ENCODE measurements at places on chromosomes 12 and 14.

DNA sequence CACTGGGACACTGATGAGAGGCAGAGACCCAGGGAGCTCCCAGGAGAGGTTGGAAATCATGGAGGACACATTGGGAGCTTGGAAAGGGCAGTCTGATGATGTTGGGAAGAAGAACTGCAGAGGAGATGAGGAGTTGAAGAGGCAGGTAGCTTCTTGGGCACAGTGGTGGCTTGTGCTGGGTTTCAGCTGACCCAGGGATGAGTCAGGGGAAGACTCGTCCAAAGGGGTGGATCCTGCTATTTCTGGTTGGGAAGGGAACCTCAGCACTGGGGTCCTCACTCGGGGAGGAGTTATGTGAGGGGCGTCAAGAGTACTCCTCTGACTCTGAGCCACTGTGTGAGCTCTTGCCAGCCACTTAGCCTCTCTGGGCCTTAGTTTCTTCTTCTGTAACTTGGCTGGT lies 11.5 kb downstream of the ADCY4 start:
- no peak for DNase-seq

DNA sequence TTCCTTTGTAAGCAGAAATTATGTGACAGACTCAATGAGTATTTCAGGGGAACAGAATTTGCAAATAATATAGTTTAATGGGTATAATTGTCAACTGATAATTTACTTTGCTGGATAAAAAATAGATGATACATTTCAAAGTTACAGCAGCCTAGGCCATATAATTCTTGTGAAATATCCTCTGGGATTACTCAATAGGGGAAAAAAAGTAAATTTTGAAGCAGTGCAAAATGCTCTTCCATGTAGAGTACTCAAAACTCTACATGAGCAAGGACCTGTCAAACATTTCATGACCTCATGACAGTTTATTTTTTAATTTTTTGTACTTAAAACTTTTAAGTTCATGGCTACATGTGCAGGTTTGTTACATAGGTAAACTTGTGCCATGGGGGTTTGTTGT lies 163.3 kb downstream of the DACT1 start:
- DNase-seq = no peak

GRCh38 chr14:50312734-50313054 lies 570 bp downstream of the DMAC2L start:
- DNase-seq = peak; percentile 46

- no peak for DNase-seq
Measured at GRCh38 chr12:129788506-129789084, 115.2 kb downstream of the TMEM132D start.

DNA sequence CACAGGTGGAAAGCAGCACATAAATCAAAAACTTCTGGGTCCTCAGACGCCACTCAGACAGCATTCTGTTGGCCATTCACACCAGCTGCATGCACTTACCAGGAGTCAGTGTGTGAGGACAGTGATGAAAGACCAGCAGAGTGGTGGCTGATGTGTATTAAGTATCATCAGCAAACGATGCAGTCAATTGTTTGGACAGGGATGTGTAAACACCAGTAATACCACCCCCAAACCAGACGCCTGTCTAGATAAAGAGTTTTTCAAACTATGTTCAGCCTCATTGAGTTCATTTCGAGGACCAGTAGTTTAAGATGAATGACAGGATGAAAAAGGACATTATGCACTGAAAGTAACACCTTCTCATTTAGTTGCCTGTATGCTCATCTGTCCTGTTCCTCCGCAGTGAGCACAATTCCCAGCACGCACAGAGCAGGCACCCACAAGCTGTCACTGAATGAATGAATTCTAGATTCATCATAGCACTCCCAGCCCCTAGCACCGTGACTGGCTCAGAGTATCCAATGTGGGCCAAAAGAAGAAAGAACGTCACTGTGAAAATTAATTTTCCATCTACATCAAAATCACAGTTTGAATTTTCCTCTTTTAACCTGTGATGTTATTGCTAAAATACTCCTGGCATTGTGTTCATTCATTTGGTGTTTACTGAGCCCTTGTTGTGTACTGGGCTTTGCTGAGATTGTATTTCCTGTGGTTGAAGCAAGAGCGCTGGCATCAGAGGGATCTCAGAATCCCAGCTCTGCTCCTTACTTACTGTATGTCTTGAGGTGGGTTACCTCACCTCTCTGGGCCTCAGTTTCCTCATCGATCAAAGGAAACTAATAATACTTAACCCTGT lies 124.8 kb upstream of the NOS1 start:
- DNase-seq = no peak

- no peak for DNase-seq
Measured at GRCh38 chr14:87349921-87350320, 643.1 kb downstream of the GALC start.

GRCh38 chr14:68633131-68633991 lies 159.5 kb downstream of the ZFP36L1 start:
- no peak for DNase-seq

DNA sequence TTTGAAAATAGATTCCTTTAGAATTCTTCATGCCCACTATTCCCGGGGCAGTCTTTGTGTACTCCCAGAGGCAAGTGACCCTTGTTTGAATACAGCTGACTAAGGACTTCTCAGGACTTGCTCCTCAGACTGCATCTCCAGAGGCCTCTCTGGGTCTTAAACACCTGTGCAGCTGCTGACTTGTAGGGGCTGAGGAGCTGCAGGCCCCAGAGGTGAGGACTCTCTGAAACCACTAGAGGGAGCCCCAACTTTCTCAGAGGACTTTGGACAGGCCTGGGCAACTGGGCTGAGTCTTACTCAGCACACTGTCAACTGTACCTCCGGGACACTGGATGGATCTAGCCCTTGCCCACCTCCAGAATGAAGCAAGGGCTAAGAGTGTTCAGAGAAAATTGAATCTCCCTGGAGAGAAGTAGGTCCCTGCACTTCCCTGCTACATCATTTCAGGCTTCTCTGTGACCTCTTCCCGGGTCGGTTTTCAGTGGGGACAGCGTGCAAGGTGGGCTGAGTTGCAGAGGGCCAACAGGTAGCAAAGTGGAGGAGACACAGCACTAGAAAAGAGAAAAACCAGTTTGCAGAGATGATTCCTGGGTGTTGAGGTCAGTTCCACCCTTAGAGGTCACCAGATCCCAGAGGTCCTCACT lies 164.6 kb downstream of the TMEM117 start:
- peak; percentile 2 for DNase-seq

- DNase-seq = no peak
Measured at GRCh38 chr12:89992668-89993451, 284.2 kb upstream of the ATP2B1 start.

GRCh38 chr14:24789378-24789884 lies 155.4 kb upstream of the GZMB start:
- DNase-seq = no peak
